ENCODE measurements at places on chromosomes 5 and 9.

DNA sequence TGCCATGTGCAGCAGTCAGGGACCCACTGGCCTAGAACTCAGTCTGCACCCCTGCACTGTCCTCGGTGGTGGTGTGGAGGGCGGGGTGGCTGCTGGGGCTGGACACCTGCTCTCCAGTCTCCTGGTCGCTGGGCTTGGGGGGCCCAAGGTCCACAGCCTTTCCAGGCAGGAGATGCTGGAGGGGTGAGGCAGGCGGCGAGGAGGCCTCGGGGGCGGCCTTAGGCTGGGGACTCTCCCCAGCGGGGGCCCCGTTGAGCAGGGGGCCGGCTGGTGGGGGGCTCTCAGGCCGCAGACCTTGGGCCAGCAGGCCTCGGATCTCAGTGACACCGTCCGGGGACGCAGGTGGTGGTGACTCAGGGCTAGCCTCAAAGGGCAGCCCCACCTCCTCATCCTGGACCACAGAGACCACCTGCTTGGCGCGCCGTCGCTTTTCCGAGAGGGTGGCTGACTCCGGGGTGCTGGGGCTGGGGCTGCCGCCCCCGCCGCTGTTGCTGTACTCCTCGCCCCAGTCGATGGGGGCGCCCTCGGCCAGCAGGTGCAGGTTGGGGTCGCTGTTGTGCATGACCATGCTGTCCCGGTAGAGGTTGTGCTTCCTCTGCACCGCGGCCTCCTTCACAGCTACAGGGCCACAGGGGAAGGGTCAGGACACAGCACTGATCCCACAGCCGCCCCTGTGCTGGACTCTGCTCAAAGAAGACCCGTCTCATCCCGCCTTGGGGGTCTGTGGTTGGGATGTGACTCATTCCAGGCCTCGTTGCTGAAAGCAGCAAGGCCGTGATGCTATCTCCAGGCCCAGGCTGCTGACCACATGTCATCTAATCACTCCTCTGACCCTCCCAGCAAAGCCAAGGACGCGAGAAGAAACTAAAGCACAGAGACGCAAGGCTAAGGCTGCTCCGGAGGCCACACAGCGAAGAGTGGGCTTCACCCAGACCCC lies 55.8 kb downstream of the LRSAM1 start:
- no peak for DNase-seq

GRCh38 chr5:5183189-5183699 lies 43.1 kb downstream of the ADAMTS16 start:
- DNase-seq: no peak

GRCh38 chr5:95760273-95761191 lies 29.4 kb downstream of the RHOBTB3 start:
- DNase-seq: no peak

GRCh38 chr9:6109571-6109970 lies 94.1 kb upstream of the RANBP6 start:
- DNase-seq: no peak

DNA sequence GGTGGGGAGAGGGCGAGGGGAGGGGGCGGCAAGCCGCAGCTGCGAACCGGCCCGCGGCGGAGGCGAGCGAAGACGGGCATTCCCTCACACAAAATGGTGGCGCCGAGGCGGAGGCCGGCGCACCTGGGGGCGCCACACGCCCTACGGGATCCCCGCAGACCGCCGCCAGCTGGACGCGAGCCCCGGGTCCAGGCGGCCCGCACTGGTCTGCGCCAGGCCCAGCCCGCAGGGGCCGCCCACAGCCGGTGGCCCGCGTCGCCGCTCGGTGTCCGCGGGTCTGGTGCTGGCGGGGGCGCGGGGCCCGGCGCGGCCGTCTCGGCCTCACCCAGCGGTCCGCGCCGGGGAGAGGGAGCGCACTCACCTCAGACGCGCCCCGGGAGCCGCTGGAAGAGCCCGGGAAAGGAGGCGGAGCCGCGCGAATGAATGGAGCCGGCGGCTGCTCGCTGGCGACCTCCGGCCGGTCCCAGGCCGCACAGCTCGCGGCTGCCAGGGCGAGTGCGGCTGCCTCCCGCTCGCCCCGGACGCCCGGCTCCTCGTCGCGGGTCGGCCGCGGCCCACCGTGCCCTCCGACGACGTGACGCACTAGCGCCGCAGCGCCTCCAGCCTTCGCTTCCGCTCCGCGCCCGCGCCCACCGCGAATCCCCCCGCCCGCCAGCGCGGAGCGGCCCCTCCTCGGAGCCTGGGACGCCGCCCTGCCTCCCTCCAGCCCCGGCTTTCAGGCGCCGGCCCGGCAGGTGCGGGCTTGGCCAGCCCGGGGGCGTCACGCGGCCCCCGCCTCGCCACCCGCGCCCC lies at the start of gene FAM169A:
FAM169A (minus strand) TSS at position 584 of the 792 bp plus-strand sequence. CDS start 24,711 bp downstream, outside the sequence.
- DNase-seq: peak; percentile 43

DNA sequence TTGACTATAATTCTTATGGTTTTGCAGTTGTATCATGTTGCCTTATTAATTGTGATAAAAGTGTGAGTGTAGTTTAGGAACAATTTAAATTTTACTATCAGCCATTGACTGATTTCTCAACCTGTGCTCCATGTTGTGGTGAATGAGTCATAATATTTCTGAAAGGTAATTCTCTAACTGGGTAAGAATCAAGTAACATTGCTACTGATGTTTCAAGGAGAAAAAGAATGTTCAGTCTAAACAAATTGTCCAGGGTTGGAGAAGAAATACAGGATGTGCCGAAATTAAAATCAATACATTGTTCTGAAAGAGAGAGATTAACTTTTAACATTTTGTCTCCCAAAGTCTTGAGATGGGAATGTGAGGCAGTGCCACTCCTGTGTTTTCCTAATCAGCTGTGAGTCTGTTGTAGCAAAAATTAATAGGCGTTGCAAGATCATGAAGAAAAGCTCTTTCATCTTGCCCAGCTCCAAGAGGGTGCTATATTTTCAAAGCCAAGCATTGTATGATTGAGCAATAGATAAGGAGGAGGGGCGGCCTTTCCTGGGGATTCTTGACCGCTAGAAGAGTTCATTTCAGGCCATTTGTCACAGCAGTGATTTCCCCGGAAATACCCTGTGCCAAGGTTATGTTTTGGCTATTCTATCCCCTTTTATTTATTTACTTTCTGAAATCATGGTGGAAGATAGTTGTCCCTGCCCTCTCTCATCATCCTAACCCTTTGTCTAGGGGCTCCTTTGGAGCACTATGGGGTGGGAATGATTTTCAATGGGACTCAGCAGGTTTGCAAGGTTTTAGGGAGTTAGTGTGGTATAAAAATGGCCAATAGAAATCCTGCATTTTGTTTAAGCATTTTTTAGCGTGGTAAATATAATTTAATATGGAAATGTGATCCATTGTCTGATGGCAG lies 151.6 kb downstream of the FOCAD start:
- DNase-seq: peak; percentile 23

- no peak for DNase-seq
Measured at GRCh38 chr9:4792054-4792571, 631 bp upstream of the RCL1 start.

DNA sequence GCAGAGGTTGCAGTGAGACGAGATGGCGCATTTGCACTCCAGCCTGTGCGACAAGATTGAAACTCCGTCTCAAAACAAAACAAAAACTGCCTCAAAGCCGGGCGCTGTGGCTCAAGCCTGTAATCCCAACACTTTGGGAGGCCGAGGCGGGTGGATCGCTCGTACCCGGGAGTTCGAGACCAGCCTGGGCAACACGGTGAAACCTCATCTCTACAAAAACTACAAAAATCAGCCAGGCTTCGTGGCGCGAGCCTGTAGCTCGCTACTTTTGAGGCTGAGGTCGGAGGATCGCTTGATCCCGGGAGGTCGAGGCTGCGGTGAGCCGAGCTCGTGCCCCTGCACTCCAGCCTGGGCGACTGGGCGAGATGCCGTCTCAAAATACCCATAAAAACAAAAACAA lies 988 bp downstream of the GFM2 start:
- DNase-seq: no peak

- no peak for DNase-seq
Measured at GRCh38 chr9:38671748-38672147, 48.2 kb downstream of the FAM240B start.

DNA sequence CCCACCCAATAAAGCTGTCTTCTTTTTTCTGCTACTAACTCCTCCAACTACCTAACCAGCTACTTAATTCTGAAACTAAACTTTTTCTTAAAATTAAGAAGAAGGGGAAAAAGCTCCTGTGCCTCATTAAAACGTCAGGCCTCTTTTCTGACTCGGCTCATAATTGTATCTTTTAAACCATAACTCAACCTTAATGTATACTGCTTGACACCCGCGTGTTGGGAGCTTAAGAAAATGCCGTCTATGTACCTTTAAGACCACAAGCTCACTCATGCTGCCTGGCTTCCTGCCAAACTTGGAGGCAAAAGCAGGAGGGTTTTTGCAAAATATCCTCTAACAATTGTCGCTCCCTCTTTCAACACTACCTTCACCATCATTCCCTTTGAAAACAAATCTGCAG lies 5.0 kb downstream of the EBF1 start:
- DNase-seq: no peak

- DNase-seq: no peak
Measured at GRCh38 chr5:138470322-138471051, 5.2 kb downstream of the EGR1 start.

GRCh38 chr5:105639068-105639467 lies 2031.7 kb downstream of the EFNA5 start:
- DNase-seq: no peak

GRCh38 chr5:34686762-34687268 lies 30.7 kb downstream of the RAI14 start:
- no peak for DNase-seq

- no peak for DNase-seq
Measured at GRCh38 chr9:96874201-96874785, 20.0 kb upstream of the ZNF782 start.

DNA sequence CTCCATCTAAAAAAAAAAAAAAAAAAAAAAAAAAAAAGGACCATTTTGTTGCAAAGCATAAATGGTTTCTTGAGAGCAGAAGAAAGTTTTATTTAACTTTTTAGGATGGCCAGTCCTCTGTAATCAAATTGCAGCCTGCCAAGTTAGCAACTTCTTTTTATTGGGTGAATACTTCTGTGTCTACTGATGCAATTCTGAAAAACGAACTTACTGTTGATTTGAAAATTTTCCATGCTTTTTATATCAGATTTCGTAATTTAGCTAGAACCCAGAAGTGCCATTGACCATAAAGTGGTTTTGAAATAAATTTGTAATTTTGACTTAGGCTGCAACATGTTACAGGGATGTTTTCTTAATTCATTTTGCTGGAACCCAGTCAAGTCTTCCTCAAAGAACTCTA lies 269.1 kb upstream of the ACTBL2 start:
- no peak for DNase-seq

GRCh38 chr5:176595386-176595943 lies 14.5 kb downstream of the GPRIN1 start:
- DNase-seq: no peak

- DNase-seq: no peak
Measured at GRCh38 chr5:133926489-133927299, 41.7 kb downstream of the C5orf15 start.

- no peak for DNase-seq
Measured at GRCh38 chr5:153525536-153525935, 35.1 kb downstream of the GRIA1 start.

- DNase-seq: no peak
Measured at GRCh38 chr5:121144764-121145163, 680.7 kb downstream of the PRR16 start.

GRCh38 chr5:69326365-69326764 lies 6.2 kb downstream of the CCDC125 start:
- DNase-seq: no peak

- DNase-seq: no peak
Measured at GRCh38 chr5:436641-436975, 6.4 kb upstream of the EXOC3 start.

GRCh38 chr5:141878186-141878710 lies at the start of gene PCDH1:
Gene PCDH1, minus strand, starts transcription at chr5:141878410. Its CDS starts 148 bp downstream, at chr5:141878262.
- DNase-seq: peak; percentile 18

DNA sequence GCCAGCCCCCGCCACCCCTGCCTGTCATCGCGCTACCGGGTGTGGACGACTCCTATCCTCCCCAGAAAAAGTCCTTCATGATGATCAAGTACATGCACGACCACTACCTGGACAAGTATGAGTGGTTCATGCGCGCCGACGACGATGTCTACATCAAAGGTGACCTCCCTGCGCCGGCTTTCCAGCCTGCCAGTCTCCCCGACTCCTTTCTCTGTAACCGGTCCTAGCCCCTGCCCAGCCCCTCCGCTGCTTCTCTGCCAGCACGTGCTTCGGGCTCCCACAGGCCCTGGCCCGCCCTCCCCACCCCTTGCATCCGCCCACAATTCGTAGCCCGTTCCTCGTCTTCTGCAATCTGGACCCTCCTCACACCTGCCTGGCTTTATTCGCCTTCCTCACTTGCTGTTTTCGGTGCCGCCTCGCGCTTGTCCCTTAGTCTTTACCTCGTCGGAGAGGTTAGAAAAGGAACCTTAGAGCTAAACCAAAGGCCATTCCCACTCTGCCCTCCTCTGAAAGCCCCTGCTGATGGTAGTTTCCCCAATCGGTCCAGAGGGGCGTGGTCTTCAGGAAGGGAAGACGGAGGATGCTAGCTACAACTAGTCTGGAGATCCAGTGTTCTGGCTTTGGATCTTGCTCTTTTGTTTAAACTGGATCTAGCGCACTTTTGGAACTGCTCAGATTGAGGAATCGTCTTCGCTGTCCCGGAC lies 1.4 kb downstream of the CHSY3 start:
- DNase-seq: no peak

GRCh38 chr5:67206929-67207328 lies 10.3 kb upstream of the CD180 start:
- DNase-seq: peak; percentile 80

DNA sequence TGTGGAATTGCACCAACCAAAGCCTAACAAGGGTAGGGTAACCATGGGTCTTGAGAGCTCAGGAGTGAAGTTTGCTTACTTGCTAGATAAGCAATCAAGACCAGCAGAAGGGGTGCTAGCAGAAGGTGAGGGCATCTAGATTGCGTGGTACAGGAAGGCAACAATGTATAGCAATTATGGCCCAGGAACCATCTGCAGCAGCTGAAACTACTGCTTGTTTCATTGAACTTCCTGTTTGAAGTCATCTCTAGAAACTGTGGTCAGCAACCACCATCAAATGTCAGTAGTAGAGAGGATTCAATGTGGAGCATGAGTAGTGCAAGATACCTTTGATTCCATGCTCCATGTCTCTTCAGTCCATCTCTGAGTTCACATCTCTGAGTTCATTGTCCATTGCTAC lies 462.1 kb upstream of the GRAMD2B start:
- DNase-seq: no peak

DNA sequence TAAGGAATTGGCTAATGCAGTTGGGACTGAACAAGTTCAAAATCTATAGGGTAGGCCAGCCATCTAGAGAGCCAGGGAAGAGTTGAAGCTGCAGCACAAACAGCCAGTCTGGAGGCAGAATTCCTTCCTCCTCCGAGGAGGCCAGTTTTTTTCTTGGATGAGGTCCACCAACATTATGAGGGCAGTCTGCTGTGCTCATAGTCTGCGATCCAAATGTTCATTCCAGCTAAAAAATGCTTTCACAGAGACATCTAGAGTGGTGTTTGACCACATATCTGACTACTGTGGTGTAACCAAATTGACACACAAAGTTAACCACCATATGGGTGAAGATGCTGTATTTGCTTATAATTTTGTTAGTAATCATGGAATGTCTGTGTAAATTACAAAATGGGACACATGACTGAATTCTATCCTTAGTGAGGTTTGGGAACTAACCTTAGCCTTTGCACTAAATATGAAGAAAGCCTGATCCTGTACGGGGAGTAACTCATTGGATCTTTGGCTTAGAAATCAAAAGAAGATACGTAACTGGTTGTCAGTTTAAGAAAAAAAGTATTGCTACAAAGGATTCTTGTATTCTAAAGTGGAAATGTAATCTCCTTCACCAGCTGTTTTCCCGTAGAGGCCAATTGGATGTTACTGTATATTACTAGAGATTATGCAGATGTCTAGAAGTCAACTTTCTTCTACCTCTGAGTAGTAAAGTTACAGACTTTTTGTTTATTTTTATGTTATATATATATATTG lies 70.6 kb downstream of the SPIN1 start:
- no peak for DNase-seq

All from T-helper 2 cell (primary cell).